Choroid plexus epithelial cell (primary cell): ENCODE measurements at places on chromosomes 4 and X.
A peak's percentile ranks its signal among the peaks of the same experiment; 100 is the strongest.

- DNase-seq = no peak
Observed at GRCh38 chrX:71171110-71171801, 26.6 kb downstream of the NLGN3 start.

DNA sequence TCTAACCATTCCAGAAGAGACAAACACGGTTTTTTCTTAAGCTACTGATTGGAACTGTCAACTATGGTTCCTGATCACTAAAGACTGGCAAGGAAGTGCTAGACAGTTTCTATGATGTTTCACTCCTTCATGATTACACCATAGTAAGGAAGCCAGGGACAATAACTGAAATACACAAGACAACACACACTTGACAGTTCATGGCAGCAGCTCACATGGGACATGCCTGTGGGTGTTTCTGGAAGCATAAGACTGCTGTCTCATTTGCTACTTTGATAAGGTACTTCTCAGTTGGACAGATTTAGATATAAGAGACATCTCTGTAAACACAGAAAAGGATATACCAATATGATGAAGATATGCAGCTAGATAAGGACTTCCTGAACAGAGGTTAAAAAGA is 8.3 kb upstream of the IRAK1 start:
- no peak for DNase-seq

GRCh38 chrX:1618689-1619088 is 3.8 kb downstream of the ASMT start:
- DNase-seq = peak; percentile 24

DNA sequence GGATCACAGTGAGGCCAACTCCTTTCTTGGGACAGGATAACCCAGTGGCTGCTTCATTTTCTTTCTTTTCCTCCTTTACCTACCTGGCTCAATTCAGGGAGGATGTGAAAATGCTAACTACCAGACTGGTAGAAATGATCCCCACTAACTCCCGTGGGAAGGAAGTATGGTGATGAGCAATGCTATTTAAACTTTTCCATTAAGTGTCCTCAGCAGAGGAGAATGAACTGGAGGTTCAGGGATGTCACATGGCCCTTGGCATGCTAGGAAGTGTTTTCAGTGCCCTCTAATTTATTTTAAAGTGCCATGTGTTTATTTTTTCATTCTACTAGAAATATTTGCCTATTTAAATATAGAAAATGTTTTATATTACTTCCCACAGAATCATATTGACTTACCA is 363.9 kb downstream of the PPP3CA start:
- no peak for DNase-seq

- no peak for DNase-seq
Observed at GRCh38 chr4:177860171-177860570, 417.9 kb upstream of the AGA start.
